CD4-positive, alpha-beta T cell treated with Interleukin-15 for 1 hour (primary cell): ENCODE measurements at places on chromosomes 6 and 20.
A peak's percentile ranks its signal among the peaks of the same experiment; 100 is the strongest.

DNA sequence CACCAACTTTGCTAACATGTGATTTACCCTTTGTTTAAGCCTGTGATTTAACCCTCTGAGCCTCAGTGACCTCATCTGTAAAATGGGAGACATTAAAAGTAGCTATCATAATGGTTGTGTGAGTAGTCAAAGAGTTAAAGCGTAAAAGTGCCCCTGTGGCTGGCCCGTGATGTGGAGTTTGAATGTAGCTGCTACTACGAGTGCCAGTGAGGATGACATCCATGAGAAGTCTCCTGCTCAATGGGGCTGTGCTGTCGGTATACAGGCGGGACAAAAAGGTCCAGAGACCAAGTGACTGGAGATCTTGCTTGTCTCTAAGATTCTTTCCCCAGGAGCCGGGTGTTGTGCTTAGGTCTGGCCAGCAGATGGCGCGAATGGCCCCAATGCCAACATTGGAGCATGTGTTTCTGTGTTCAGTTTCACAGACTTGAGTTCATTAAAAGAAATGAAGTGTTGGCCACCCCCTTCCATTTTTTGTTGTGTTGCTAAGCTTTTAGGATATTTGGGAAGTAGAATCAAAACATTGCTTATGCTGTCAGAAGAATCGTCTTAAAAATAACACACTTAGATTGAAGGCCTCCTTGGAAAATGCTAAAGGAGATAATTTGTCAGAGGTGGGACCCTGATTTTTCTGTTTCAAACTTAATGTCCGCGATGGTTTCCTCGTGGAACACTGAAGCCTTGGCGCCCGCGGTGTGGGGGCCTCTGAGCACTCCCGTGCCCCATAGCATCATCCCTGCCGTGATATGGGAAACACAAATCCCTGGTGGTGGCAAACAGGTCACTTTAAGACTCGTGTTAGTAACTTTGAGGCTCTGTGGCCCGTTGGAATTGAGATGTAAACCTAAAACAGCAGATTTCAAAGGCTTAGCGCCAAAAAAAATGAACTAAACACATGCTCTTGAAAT is 9.3 kb upstream of the RBM38 start:
- peak; percentile 79 for DNase-seq

- no peak for DNase-seq
Observed at GRCh38 chr6:136228814-136229213, 21.3 kb downstream of the MTFR2 start.

DNA sequence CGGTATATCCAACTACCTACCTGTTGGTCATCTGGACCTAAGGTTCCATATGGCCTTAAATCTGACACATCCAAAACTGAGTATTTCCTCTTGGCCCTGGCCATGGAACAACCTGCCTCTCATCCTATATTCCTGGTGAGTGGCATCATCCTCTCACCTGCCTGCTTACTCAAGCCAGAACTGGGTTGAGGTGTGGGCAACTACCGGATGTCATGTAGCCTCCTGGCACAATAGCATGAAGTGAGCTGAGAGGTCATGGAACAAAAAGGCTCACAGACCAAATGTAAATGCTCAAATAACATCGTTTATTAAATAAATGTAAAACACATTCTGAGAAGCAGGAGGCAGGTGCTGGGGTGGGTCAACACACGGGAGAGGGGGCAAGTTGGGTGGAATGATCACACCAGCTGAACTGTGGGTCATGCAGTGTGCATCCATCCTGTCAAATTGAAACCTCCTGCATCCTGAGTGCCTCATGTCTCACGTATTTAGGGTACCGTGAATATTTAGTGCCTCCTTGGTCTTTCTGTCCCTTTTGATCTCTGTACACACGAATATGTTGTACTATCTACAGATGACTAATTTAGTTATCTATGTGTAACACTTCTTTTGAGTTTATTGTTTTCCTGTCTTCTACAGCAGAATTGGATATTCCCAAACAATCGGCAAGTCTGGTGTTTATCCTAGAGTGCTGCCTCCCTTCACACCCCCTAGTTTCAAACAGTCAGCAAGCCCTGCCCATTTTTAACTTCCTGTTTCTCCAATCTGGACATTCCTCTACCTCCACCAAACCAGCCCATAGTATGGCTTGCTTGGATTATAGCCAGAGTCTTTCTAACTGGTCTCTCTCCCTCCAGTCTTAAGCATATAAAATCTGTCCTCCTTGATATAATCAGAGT is 7.9 kb upstream of the POU5F1 start:
- no peak for DNase-seq

- no peak for DNase-seq
Observed at GRCh38 chr6:110537208-110538123, 61.1 kb upstream of the SLC22A16 start.

DNA sequence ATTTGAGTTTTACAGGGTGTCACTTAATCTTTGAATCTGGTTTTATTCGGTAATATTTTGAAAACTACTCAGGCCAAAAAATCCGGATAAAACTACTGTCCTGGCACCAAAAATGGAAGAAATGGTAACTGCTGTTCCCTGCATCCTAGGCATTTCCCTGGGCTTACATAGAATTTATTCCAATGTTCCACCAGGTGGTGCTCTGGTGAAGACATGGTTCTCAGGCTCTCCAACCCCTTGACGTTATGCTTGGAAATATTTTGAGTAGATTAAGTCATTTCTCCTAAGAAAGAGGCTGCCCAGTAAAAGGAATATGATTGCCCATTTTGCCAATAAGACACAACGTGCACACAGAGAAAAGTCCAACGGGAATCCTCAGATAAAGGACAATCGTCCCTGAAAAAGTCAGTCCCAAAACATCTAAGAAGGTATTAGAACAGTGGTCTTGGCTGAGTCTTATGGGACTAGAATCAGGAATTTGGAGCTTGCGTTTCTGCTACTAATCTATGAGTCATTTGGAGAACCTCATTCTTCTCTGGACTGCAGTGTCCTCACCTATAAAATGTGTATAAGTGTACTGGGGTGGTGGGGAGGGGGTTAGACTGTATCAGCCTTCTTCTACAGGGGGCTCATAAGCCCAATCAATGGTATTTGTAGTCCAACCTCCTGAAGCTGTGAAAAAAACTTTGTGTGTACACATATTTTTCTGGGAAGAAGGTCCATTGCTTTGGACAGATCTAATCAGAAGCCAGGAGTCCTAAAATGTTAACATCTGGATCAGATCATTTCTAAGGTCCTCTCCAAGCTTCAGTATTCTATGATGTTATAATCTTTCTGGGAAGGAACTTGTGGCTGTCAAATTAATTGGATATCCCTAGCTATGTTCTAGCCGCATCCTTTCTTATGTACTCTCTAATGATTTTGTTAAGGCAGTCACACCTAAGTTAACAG is 131.0 kb upstream of the BMP2 start:
- no peak for DNase-seq

- DNase-seq: no peak
Observed at GRCh38 chr6:141451511-141452353, 681.0 kb upstream of the GJE1 start.

DNA sequence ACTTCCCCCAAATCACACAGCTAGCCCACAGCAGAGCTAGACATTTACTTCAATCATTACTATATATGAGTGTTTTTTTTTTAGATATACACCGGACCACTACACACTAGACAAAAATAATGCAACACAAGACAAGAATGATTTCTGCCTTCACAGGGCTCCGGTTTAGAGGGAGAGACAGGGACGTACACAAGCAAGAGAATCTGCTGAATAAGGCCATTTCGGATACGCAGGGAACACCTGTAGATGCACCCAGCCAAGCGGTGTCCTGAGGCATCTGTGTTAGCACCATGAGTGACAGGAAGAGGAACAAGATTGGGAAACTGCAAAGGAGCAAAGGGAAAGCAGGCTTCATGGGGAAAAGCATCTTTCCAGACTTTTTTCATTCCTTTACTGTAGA is 45.7 kb downstream of the HS3ST5 start:
- no peak for DNase-seq

DNA sequence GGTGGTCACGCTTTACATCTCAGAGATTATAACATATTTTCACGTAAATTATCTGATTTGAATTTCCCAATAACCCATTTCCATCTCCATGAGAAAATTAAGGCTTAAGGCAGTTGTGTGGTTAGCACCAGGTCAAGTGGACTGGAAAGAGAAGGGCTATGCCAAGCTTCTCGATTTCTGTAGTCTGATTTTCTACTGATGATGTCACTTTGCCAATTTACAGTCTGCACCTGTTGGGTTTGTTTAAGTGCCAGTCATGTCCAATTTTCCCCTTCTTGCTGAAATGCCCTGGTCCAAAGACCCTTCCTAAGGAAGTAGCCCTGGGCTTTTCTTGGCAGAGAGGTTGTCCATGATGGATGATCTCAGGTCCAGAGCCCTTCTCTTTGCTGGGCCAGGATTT is 562.3 kb upstream of the BTBD3 start:
- DNase-seq: no peak

GRCh38 chr6:134622382-134623173 is 304.7 kb upstream of the SGK1 start:
- no peak for DNase-seq

DNA sequence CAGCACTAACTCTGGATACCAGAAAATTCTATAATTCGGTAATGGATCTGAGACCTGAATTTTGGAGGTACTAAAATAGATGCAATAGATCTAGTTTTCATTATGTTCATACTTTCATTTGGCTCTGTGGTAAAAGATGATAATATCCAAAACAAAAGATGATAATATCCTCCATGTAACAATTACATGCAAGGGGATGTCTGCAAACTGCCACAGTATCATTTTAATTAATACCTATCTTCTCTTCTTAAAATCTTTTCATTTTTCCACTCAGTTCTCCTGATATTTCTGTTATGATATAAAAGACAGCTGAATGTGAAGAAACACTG is 15.6 kb downstream of the BTN2A1 start:
- no peak for DNase-seq

GRCh38 chr6:122494665-122495272 is 23.2 kb upstream of the SERINC1 start:
- DNase-seq: no peak

- DNase-seq: no peak
Observed at GRCh38 chr6:11835065-11835464, 56.5 kb upstream of the ADTRP start.

- no peak for DNase-seq
Observed at GRCh38 chr6:139392794-139393193, 18.3 kb upstream of the CITED2 start.

- no peak for DNase-seq
Observed at GRCh38 chr6:37704923-37705238, 7.2 kb upstream of the MDGA1 start.

- DNase-seq: no peak
Observed at GRCh38 chr20:33277471-33278441, 5.3 kb upstream of the BPIFB1 start.

GRCh38 chr6:14703586-14703985 is 542.3 kb upstream of the JARID2 start:
- no peak for DNase-seq

DNA sequence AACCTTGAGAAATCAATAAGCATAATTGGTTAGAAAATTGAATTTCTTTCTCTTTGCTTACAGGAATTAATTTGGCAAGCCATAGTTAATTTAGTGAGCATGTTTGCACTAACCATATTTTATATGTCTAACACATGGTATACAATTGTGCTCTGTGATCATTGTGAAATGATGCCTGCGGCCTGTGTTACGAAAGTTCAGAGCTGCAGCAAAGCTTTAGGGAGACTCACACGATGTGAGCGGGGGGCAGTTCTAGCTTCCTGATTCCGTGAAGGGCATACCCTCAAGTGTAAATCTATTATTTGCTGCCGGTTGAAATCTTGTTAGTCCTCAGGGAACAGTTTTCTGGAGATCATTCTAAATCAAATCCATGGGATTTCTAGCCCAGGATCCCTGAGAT is 25.5 kb upstream of the ADTRP start:
- no peak for DNase-seq

GRCh38 chr6:56677559-56677958 is 34.9 kb upstream of the DST start:
- DNase-seq: no peak

DNA sequence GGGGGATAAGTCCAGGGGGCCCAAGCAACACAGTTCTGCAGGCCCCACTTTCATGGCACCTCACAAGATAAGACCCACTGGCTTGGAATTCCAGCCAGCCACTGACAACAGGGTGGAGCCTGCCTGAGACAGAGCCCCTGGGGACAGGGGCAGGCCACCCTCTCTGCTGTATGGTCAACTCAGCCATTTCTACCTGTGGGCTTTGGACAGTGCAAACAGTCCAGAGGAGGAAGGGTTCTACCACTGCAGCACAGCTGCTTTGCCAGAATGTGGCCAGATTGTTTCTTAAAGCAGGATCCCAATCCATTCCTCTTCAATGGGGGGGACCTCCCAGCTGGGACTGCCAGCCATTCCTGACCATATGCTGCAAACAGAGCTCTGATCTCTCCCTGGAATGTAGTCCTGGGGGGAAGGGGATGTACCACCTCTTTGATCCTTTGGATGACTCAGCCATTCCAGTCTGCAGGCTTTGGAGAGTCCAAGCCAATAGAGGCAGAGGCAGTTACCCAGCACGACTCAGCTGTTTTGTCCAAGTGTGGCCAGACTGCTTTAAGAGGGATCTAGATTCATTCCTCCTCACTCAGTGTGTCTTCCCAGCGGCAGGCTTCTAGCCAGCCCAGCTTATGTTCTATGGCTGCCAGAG is 842.2 kb downstream of the EPHA7 start:
- no peak for DNase-seq

DNA sequence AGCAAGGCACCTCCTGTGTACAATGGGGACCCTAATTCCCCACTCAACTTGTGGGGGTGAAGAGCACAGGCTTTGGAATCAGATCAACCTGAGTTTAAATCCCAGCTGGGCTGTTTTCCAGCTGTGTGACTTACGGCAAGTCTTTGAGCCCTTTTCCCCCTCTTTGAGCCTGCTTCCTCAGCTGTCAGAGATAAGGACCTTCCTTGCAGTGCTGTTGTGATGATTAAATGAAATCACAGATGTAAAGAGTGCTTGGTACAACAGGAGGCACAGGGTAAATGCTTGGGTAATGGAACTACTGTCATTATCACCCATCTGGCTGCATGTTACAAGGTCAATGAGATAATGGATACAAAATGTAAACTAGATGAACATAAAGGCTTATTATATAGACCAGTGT is 3.2 kb downstream of the SNX21 start:
- DNase-seq: no peak

- no peak for DNase-seq
Observed at GRCh38 chr6:44201200-44201599, 15.5 kb upstream of the MYMX start.

DNA sequence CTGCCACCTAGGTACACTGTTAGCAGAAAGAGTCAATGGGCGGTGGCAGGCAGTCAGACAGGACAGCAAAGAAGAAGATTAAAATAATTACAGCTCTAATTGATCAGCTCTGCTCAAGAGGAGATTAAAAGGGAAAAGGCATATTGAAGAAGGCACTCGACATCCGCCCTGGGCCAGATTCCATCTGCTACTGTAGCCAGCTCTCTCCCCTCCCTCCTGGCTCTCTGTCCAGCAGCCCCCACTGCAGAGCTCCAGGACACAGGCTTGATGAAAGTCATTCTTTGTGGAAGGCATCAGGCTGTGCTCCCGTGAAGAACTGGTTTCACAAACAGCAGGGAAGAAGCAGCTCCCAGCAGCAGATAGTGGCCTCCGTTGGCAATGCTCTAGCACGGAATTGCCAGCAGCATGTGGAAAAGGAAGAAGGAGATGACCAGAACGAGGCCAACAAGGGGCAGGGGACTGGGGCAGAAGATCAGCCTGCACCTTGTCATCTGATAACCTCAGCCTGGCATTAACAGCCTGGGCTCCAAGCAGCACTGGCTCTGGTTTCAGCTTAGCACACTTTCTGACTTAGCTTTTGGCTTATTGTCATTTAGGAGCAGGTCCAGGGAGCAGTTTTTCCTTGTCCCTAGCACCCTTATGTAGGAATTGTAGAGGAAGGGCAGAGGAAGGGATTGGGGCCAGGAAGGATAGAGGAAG is 465.9 kb downstream of the KIF16B start:
- DNase-seq: no peak
